ENCODE measurements at places on chromosomes 16 and 17.

- no peak for DNase-seq
Measured at GRCh38 chr17:44902135-44902760, 3.0 kb upstream of the EFTUD2 start.

DNA sequence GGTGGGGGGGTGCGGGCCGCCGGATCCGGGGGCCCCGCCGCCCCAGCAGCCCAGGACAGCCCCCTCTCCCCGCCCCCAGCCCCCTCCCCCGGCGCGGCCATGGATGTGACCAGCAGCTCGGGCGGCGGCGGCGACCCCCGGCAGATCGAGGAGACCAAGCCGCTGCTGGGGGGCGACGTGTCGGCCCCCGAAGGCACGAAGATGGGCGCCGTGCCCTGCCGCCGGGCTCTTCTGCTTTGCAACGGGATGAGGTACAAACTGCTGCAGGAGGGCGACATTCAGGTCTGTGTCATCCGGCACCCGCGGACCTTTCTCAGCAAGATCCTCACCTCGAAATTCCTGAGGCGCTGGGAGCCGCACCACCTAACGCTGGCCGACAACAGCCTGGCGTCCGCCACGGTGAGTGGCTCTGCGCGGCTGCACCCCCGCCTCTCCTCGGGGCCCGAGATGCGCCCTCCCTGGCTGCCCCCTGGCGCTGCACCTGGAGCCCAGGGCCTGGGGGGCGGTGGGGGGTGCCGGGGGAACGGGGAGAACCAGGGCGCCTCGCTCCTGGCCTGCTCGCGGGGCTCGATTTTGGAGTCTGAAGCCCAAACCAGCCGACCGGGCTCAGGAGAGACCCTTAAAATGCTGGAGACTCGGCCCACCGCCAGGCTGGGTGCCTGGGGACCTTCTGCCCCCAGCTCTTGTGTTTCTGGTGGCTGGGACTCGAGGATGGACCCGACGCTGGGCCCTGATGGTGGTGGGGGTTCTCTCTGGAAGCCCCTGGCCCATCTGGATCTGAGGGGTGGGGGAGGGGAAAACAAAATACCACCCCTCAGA is 744 bp downstream of the CMIP start:
- DNase-seq = no peak

GRCh38 chr17:62708587-62708986 is 81.1 kb downstream of the MRC2 start:
- DNase-seq = no peak

GRCh38 chr17:83161298-83162034 is 82.1 kb downstream of the METRNL start:
- no peak for DNase-seq

DNA sequence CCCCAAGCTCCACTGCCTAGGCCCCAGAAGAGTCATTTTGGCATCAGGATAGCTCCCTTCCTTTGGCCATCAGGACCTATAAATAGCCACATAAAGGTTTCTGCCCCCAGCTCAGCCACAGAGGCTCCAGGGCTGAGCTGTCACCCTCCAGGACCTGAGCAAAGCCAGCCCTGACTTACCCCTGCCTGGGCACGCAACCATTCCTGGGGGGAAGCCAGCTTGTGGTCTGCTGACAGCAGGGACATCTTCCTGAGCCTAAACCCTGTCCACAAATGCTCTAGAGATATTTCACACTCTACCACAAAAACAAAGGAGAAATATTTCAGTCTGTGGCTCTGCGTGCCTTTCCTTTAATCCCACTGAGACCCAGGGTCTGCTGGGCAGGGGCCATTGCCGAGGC is 123.7 kb upstream of the CCL2 start:
- no peak for DNase-seq

DNA sequence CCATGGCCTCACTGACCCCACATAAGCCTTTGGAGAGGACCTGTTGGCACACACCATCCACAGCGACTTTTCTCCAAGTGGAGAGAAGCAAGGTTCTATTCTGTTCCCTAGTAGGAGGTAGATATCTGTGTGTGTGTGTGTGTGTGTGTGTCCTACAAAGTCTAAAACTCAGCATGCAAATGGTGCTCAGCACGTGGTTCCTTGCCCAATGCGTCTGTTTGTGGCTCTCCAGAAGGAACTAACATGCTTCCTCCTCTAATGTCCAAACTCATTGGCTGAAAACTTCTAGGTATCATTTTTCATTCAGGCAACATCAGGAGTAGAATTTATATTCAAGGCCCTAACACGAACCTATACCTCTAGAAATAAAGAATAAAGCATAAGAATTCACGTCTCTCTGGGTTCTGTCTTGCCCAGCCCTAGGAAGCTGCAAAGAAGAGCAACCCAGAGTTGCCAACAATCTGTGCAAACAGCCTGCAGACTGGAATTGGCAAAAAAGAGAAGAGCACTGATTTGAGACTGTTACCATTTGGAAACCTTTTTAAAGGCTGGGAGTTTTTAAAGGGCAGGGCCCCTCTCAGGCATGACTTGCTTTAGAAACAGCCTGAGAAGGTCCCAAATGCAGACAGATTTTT is 25.5 kb downstream of the MAP3K14 start:
- peak; percentile 32 for DNase-seq

- DNase-seq = no peak
Measured at GRCh38 chr17:17155568-17155967, 50.6 kb downstream of the PLD6 start.

- no peak for DNase-seq
Measured at GRCh38 chr17:40602445-40603443, 37.5 kb upstream of the CCR7 start.

DNA sequence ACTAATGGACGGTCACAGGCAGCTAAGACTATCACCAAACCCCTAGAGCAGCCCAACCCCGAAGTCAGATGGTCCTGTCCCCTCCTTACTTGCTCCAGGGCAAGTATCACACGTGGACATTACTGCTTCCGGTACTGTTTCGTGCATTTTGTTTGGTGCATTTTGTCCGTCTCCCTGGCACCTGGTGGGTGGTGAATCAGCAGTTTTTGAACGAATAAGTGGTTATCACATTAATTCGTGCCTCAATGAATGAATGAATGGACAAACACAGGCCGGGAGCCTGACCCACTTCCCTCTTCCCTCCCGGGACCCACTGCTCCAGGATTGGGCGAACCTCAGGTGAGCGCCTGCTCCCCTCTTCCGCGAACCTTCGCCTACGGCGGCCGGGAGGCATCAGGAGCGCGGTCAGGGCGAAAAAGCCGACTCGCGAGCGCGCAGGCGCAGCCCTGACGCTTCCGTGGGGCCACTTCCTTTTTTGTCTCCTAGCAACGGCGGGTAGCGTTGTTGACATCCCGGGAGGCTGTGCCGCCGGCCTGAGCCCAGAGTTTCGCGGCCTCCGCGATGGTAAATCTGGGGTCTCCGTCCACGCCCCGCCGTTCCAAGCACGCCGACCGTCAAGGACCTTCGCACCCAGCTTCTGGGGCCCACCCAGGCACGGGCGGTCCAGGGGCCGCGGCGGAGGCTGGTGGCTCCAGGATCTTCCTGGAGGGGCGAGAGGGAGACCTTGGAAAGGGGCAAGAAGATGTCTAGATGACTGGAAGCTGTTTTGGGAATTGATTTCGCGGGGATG is at the start of gene DYNLRB2:
Gene DYNLRB2, plus strand, starts transcription at position 478 of the 790 bp plus-strand sequence. Its CDS starts 84 bp downstream, at position 562.
- peak; percentile 22 for DNase-seq

DNA sequence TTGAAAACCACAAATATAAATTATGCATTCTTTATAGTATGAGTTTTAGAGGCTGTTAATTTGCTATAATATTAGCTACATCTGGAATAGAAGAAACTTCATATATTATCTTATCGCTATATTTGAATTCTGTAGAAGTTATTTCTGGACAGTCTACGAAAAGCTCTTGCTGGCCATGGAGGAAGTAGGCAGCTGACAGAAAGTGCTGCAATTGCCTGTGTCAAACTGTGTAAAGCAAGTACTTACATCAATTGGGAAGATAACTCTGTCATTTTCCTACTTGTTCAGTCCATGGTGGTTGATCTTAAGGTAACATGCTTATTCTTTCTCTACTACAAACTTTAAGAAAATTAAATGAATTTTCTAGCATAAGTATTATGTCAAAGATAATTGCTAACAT is 96.8 kb downstream of the OMG start:
- no peak for DNase-seq

- no peak for DNase-seq
Measured at GRCh38 chr17:48502901-48503300, 27.9 kb downstream of the HOXB1 start.

- DNase-seq = no peak
Measured at GRCh38 chr17:17426184-17426583, 50.6 kb upstream of the MED9 start.

DNA sequence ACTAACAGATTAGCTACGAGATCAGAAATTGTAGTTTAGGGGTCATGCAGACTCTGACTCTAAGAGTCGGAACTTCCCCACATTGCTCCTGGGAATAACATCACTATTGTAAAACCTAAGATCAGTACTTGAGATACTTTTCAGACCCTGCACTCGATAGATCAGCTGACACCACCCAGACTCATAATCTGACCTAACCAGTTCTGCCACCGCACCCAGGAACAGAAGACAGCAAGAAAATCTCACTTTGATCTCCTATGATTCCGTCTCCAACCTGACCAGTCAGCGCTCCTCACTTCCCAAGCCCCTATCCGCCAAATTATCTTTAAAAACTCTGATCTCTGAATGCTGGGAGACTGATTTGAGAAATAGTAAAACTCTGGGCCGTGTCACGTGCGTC is 27.2 kb upstream of the ASGR2 start:
- DNase-seq = no peak

- DNase-seq = no peak
Measured at GRCh38 chr16:69406780-69407331, 17.6 kb upstream of the CYB5B start.

- DNase-seq = no peak
Measured at GRCh38 chr16:87163637-87164036, 153.6 kb downstream of the C16orf95 start.

GRCh38 chr17:55763856-55764255 is 13.0 kb downstream of the PCTP start:
- DNase-seq = no peak

DNA sequence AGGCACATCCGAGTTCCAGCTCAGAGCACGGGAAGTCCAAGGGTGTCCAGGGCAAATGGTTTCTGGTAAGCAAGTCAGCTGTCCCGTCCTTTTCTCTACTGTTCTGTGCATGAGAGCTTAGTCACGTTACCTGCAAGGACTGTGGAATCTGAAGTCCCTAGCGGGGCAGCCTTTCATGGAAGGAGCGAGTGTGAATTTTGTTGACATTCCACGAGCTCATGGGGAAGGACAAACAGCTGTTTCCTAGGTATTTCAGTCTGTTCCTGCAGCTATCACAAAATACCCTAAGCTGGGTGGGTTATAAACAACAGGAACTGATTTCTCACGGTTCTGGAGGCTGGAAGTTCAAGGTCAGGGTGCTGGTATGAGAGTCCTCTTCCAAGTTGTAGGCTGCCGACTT is 109.2 kb downstream of the SDR42E1 start:
- no peak for DNase-seq

- DNase-seq = no peak
Measured at GRCh38 chr16:77424871-77425604, 9.8 kb downstream of the ADAMTS18 start.

DNA sequence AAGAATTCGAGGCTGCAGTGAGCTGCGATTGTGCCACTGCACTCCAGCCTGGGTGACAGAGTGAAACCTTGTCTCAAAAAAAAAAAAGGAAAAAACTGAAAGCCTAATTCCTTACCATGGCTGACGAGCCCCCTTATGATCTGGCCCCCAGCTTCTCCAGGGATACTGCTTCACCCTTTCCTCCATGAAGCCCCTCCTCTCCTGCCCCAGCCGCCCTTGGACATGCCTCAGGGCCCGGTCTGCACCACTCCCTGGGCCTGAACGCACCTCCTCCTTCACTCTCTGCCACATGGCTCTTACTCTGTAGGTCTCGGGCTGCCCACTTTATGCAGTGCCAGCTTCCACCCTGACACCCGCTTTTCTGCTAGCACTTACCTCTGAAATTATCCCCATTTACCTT is 65.3 kb downstream of the COG7 start:
- DNase-seq = no peak

GRCh38 chr16:9139965-9140364 is 48.5 kb downstream of the HAPSTR1 start:
- DNase-seq = no peak

DNA sequence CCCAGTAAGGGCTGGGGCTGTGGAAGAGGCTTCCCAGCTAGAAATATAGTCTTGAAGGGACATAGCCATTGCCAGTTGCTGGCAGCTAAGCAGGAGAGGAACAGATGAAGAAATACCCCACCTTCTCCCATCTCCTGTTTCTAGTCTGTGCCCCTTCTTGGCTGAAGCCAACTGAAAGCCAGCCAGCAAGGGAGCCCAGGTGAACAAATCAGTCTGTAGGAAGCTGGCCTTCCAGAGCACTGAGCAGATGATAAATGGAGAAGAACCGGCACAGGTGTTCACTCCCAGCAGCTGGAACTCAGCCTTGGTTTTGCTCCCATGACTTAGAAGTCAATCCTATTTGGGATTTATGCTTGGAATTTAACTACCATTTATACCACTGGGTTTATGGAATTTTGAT is 69.2 kb upstream of the DHX40 start:
- no peak for DNase-seq

- no peak for DNase-seq
Measured at GRCh38 chr16:89096768-89097391, 3.2 kb downstream of the ACSF3 start.

GRCh38 chr17:80109713-80110446 is 8.5 kb downstream of the GAA start:
- DNase-seq = no peak

GRCh38 chr16:58843675-58844074 is 109.6 kb upstream of the GOT2 start:
- no peak for DNase-seq

DNA sequence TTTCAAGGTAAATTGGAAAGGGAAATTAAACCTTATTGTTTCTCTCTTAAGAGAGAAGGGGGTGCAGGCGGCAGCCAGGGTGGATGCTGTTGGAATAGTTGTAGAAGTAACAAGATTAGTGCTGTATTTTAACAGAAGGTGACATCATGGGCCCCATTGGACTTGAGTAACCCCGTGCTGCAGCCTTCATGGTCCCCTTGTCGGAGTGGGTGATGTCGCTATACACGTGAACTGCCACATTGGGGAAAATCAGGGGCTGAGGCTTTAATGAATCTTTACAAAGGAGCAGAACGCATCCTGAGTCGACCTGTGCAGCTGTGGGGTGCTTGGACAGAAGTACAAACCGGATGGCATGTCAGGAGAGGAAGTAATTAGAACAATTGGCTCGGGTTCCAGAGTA is 3.2 kb downstream of the SNX11 start:
- DNase-seq = no peak

GRCh38 chr16:23826528-23827045 is 9.2 kb upstream of the PRKCB start:
- DNase-seq = peak; percentile 76

- no peak for DNase-seq
Measured at GRCh38 chr17:17179371-17179827, 26.7 kb downstream of the PLD6 start.

- DNase-seq = no peak
Measured at GRCh38 chr17:6675201-6675825, 23.8 kb downstream of the C17orf100 start.

GRCh38 chr16:12784076-12784475 is 19.6 kb downstream of the CPPED1 start:
- DNase-seq = no peak

GRCh38 chr16:1323296-1324239 is 9.9 kb upstream of the BAIAP3 start:
- DNase-seq = no peak

- DNase-seq = peak; percentile 63
Measured at GRCh38 chr17:42775534-42776098, 2.4 kb downstream of the VPS25 start.
